ENCODE measurements at places on chromosomes 1 and 21.

GRCh38 chr1:157095091-157095490 lies 4.5 kb downstream of the ETV3L start:
- no peak for DNase-seq

DNA sequence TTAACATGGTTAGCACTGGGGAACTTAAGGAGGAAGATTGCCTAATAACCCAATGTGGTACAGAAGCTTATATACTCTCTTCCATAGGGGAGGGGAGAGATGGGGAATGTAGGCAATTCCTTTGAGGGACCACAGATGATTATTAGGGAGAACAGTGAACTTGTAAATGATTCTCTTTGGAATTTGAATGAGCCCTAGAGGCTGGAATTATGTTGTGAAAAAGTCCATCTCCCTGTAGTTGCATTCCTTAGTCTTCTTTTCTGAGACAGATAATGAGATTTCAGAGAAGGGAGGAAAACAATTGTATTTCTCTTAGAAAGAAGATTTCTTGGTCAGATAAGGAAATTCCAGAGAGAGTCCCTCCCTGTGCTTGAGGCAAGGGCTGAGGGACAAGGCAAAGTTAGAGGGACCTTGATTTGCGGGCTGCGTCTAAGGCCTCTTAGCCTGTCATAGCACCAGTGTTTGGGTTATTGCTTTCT lies 89.0 kb upstream of the HMCN1 start:
- DNase-seq, result no peak

DNA sequence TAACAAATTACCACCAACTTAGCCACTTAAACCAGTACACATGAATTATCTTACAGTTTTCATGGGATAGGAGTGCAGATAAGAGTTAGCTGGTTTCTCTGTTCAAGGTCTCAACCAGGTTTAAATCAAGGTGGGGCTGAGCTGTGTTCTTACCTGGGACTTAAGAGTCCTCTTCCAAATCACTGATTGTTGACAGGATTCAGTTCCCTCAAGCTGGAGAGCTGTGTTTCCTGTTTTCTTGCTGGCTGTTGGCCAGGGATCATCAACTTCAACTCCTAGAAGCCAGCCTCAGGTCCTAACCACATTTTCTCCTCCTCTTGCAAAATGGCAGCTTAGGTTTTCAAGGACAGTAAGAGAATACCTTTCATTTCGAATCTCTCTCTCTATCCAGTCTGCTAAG lies 123.8 kb upstream of the CHRM3 start:
- DNase-seq, result no peak

- no peak for DNase-seq
Measured at GRCh38 chr1:53448241-53448841, 10.9 kb upstream of the DMRTB1 start.
